ENCODE measurements at places on chromosomes 5 and 9.

GRCh38 chr5:142404046-142404477 lies 79.2 kb upstream of the SPRY4 start:
- DNase-seq = no peak

DNA sequence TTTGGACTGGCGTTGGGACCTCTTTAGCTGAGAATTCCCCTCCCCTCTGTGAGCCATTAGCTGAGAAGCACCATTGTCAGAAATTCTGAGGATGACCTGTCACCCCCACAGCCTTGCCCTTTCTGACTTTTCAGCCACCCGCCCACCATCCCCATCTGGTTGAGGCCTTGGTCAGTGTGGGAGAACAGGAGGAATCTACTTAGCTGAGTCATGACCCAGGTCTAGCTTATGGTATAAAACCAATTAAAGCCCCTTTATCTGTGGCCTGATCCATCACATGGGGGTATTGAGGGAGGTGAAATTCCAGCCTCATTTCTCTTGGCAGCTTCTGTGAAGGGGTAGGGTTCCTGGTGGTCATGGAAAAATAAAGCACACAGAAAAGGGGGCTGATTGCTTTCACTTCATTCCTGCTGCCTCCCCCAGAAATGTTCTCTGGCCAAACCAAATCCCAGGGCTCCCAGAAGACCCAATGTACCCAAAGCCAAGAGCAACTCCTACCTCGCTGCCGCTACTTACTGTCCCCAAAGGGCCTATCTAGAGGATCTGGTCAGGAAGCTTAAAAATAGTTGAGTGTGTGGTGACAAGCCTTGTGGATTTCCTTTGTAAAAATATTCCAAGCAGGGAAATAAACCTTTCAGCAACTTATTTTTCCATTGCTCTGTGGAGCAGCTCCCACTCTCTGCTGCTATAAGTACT lies 174.8 kb upstream of the TNC start:
- DNase-seq = no peak

DNA sequence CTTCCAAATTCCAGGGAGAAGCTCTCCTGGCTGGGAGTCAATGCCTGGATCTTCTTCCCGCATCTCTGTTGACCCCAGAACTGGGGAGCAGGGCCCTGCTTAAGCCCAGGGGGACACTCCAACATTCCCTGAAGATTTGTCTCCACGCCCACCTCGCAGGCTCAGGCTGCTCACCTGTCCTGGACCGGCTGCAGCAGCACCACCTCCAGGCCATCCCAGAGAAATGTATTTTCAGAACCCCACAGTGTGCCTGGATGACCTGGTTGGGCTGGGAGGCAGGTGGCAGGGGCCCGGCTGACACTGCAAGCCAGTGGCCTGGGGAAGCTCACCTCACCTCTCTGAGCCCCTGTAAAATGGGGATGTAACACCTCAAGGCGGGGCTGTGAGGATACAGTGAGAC lies 27.1 kb upstream of the ZBTB43 start:
- DNase-seq = no peak

- DNase-seq = no peak
These were observed 306.2 kb upstream of the ELAVL2 start for GRCh38 chr9:24132244-24132643.

GRCh38 chr5:40384782-40385390 lies 294.8 kb upstream of the PTGER4 start:
- no peak for DNase-seq

- DNase-seq = no peak
These were observed 74.7 kb downstream of the PPARGC1B start for GRCh38 chr5:149804478-149805450.

- DNase-seq = no peak
These were observed 339.1 kb downstream of the NFIB start for GRCh38 chr9:13974891-13975290.

DNA sequence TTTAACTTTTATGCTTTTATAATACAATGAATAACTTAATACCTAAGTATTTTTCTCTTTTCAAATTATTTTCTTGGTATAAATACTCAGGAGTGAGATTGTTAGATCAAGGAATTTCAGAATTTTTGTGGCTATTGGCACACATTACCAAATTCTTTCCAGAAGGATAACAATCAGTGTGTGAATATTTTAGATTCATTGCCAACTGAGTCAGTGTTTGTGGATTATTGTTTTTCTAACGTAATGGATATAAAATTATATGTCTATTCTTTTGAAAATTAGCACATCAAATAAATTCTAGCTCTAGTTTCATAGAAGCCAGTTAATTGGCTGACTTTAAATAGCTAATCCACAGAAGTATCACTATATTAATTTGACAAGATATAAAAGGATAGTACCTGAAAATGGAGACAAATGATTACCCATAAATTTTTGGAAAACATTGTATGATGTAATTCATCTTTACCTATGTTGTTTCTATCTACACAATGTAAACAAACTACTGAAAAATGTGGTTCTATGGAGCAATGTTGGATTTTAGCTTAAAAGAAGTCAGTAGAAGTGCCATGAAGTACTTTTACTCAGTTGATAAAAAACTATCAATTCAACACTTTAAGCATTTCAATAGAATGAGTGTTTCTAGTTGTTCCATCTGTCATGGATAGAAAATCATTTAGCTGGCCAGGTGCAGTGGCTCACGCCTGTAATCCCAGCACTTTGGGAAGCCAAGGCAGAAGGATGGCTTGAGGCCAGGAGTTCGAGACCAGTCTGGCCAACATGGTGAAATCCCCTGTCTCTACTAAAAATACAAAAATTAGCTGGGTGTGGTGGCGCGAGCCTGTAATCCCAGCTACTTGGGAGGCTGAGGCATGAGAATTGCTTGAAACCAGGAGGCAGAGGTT lies 185.1 kb downstream of the ADAMTSL1 start:
- no peak for DNase-seq

DNA sequence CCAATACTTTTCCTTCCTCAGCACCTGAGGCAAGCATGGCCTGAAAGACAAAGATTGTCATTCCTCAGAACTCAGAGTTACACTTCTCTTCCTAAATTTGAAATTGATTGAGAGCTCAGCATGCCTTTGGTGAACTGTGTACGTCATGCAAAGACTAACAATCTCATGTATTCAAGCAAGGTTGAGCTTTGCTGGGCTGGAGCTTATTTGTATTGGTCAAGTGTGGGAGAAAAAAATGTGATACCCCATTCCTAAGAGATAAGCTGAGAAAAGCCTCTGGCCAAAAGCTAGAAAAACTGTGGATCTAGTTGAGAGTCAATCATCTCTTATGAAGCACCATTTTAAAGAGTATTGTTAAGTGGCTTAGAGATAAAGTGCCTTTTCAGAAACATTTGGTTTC lies 392.2 kb downstream of the RASEF start:
- no peak for DNase-seq

DNA sequence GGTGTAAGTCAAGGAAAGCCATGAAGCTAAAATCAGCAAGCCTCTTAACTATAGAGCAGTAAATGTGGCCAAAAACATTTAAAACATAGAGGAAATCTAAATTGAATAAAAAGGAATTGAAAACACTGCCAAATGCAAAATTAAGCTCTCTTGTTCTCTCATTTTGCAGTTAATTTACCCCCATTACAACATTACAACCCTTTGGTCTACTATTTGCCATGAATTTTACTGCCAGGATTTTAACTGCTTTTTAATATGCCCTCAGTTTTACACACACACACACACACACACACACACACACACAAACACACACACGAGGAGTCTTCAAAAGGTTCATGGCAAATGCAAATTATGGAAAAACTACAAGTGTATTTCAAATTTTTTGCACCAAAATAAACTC lies 91.4 kb upstream of the ACO1 start:
- no peak for DNase-seq

- no peak for DNase-seq
These were observed 45.7 kb upstream of the HSD17B4 start for GRCh38 chr5:119406551-119407110.

DNA sequence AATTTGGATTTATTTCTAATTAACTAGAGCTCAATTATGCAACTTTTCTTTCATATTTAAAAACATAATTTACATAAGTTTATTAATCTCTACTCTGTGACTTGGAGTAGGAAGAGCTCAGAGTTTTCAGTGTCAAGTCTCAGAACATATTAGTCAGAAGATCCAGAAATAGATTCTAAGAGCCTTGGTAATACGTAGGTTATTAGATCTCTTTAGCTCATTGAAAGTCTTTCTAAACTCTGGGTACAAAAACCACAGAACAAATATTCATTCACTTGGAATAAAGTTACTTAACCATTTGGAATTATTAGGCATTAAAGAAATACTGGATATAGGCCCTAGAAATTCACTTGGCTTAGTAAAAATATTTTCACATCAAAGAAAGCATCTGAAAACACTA lies 26.3 kb upstream of the ISCA1 start:
- no peak for DNase-seq
